Activated CD4-positive, alpha-beta T cell treated with anti-CD3 and anti-CD28 coated beads, Interleukin-10, Interleukin-2, amounts not matched to agents 100 ng/mL and 50 ng/mL, durations not matched to agents 16 hours and 8 hours (primary cell): ENCODE measurements at places on chromosomes 4 and X.
A peak's percentile ranks its signal among the peaks of the same experiment; 100 is the strongest.

GRCh38 chr4:139509727-139510410 lies 46.1 kb downstream of the SETD7 start:
- DNase-seq = no peak

- DNase-seq = no peak
These were observed 172.1 kb downstream of the CBR4 start for GRCh38 chr4:168837922-168838321.

DNA sequence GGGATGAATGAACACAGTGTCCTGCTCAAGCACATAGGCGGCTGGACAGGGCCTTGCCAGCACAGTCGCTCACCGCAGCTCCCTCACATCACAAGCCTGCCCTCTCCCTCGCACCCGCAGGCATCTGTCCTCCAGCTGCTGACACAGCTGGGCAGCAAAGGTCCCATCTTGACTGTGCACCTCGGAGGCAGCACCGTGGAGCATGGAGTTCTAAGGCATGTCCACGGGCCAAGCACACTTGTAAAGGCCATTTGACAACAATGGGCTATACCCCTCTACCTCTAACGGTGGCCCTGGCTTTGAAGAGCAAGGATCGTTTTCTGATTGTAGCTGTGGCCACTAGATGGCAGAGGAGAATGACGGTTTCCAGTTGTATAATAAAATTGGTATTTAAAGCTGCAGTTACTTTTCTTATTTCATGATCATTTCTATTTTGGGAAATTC lies 53.8 kb downstream of the APLN start:
- peak; percentile 34 for DNase-seq

- peak; percentile 78 for DNase-seq
These were observed 3.3 kb downstream of the HTT start for GRCh38 chr4:3077796-3078195.

GRCh38 chrX:43688586-43688985 lies 32.5 kb downstream of the MAOA start:
- no peak for DNase-seq

DNA sequence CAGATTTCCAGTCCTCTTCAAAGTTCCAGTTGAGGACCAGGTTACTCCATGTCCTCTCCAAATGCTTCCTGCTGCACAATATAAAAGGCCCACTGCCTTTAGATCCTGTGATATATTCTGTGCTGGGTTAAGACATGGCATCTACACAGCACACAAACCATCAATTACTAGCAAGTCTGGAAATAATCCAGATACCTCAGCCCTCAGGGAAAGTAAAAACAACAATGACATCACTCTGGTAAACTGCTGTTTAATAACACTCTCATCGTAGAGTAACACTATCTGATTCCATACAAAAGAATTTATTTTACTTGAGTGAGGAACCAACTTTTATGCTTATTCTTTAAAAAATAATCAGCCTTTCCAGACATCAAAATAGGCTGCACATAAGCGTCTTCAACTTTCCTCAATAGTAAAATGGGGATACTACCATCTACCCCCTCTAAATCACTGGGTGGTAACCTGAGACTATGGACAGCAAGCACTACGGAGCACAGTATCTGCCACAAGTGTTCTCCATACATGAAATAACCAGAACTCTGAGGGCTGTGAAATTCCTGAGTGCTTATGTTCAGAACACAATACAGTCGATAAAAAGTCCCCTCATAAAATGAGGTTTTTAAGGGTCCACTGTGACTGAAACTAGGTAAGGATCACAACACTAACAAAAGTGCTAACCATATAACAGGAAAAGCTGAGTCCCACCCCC lies 53.4 kb downstream of the ABCG2 start:
- no peak for DNase-seq

DNA sequence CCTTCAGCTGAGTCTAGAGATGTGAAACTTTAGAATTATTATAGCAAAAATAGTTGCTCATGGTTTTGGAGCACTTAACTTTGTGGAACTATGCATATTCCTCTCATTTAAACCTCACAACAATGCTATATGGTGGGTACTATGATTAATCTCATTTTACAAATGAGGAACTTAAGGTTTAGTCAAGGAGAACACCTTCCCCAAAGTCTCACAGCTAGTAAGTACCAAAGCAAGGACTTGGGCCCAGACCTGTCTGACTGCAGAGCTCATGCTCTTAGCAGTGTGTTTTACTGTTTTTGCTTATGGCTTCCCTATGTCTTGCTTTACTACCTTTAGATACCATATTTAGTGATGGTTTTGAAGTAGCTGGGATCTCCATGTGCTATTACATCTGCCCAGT lies 5.1 kb downstream of the UBE2A start:
- no peak for DNase-seq

DNA sequence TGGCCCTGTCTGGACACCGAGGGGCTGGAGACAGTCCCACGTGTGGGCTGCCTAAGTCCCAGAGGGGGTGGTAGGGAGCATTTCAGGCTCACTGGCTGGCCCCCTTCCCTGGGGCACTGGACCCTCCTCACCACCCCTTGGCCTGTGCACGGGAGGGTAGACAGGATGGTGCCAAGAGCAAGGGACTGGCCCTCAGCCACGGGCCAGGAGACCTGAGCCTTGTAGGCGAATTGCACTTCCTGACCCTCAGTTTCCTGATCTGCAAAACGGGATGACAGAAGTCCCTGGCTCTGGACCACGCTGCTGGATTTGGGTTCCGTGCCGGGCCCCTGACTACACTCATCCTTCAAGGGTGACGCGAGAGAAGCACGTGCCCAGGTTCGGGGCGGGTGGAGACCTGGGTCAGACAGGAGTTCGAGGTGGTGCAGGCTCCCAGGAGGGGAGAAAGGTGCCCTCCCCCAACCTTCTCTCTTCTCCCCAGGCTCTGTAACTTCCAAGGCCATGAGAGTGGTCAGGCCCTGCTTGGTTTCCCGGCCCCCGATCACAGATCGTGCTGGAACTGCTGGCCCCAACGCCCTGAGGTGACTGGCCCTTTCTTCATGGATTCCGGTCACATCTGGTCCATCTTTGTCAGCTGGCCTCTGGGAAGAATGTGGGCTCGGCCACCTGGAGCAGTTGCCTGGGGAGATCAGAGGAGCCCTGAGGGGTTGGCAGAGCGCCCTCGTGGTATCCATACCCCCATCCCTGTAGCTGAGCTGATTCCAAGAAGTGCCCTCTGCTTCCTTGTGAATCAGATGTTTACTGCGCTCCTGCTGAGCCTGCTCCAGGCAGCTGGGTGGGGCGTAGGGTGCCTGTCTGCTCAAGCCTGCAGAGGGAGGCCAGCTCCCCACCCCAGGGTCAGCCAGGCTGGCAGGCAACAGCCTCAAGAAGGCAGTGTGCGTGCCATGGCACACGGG lies 3.3 kb downstream of the SH3BP2 start:
- no peak for DNase-seq
